Dorsolateral prefrontal cortex (tissue), 122 donors: ENCODE measurements at places on chromosomes 11 and 22. TPM values are rescaled to one million over a fixed set of nuclear protein-coding genes. Genes with fewer than 3 reads are reported as not detected.

The CEND1 gene
- 149 TPM for total RNA-seq

The OR10D3 gene
- not detected for total RNA-seq

The KRTAP5-8 gene
- 1.6 TPM for total RNA-seq

The SAAL1 gene
- total RNA-seq, result 14.9 TPM

The SCGB1D2 gene
- not detected for total RNA-seq
